ENCODE measurements at places on chromosomes 2 and 18.

DNA sequence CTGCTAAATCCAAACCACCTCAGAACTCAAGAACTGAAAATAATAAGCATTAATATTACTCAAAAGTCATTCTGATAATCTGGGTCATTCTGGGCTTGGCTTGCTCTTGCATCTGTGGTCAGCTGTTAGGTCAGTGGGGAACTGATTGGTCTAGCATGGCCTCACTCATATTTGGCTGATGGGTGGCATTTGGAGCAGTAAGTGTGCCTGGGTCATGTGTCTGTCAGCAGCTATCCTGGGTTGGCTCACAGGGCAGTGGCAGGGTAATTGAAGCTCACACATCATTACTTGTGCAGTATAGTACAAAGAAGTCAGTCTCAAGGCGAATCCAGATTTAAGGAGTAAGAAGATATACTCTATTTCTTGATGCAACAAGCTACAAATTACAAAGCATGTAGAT lies 9.6 kb downstream of the RPL37A start:
- DNase-seq = no peak

- no peak for DNase-seq
Measured at GRCh38 chr18:3478262-3478978, 28.4 kb downstream of the TGIF1 start.

DNA sequence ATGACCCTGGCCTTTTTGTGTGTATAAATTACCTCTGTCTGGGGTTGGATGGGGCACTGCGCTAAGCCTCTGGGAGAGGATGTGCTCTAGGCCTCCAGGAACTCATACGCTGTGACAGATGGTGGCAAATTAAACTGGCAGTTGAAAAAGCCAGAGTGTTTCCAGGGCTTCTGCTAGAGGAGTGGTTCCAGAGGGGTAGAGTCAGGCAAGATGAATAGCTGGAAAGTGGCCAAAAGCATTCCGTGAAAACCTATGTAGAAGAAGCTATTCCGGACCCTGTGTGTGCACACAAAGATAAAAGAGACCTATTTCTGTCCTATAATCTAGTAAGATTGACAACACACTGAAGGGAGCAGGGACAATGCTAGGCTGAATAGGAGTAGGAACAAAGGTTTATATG lies 84.8 kb downstream of the ACTR3 start:
- no peak for DNase-seq

DNA sequence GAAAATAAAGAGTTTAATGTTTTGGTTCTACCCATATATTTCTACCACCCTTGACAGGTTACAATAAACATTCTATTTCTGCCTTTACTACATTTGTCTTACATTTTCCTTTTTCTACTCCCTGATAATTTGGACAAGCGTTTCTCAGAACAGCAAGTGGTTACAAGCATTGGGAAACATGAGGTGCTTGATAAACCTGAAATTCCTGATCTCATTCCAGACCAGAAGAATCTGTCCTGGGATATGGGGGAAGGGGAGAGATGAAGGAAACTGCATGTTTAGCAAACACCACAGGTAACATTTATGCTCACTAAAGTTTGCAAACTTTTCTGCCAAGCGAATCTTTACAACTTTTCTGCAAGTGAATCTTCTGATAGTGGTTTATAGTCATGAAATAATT lies 28.3 kb upstream of the DSC1 start:
- DNase-seq = no peak

DNA sequence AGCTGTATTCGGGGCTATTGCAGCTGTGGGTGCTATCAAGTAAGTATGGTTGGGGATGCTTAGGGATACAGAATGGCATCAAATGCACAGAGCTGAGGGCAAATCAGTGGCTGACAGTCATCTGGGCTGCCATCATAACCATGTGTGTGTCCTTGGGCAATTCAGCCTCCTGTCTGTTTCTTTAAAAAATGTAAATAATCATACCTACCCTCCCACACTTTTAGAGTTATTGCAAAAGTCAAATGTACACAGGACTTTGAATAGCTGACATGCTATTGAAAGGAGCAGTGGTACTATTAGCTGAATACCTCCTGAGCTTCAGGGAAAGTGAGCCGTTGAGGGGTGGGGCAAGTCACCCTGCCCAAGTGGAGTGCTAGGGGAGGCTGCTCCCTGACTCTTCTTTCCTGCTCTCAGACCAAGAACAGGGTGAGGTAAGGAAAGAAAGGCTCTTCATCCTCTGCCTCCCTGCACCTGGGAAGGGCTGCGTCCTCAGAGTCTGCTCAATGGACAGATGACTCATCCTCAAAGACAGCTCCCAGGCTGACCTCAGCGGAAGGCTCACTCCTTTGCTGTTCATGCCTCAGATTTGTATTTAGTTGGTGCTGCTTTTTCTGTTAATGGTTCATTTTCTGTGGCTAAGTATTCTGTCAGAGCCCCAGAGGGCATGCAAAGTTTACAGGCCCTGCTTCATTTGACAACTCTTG lies 54.9 kb upstream of the BZW1 start:
- no peak for DNase-seq

DNA sequence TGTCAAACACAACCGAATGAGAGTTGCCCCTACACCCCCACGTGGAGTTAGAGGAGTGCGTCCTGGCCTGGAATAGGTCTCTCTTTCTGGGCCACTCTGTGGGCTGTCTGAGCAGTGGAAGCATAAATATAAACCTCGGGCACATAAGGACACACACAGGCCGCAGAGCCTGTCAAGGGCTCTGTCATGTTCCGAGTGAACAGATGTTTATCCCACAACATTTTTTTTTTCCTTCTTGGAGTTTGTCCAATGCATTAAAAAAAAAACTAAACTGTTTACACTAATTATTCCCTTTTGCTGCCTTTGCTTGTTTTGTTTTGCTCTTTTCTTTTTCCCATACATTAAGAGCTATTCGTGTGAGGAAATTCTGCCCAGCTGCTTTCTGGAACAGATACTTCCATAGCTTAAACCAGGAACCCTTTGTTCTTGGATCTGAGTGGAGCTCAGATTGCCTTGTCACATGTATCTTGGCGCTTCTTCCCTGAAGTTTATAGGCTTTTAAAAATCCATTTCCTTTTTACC lies 228.3 kb upstream of the FOSL2 start:
- DNase-seq = no peak

DNA sequence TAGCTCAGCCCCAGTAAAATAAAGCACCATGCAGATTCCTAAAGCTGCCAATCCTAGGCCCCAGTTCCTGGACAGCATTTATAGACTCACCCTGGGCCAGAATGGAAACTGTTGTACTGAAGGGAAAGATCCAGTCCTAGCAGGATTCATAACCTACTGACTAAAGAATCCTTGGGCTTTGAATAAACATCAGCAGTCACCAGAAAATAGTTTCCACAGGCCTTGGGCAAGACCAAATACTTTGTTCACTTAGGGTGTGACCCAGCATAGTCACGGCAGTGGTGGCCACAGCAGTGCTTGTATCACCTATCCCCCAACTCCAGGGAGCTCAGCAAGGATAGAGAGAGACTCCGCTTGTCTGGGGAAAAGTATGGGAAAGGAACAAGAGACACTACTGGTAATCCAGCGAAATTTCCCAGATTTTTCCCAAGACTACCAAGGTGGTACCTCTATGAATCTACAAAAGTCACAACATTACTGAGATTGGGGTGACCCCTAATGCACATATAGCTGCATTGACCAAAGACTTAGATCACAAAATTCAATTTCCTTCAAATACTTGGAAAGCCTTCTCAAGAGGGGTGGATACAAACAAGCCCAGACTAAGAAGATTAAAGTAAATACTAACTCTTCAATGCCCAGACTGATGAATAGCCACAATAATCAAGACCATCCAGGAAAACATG lies 748.1 kb upstream of the LRATD1 start:
- no peak for DNase-seq

DNA sequence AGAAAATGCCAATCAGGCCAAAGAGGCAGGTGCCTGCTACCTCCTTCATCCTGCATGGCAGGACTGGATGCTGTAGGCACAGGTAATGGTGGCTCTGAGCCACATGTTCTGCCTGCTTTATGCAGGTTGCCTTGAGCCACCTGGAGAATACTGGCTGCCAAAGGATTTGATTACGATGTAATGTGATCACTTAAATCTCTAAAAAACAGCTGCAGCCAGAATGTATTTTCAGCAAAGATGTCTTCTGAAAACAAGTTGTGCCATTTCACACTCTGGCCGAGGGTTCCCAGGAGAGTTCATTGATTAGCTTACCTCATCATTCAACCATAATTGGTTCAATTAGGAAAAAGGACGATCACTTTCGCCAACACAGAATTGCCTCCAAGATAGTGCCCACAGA lies 17.9 kb upstream of the MSGN1 start:
- DNase-seq = no peak

GRCh38 chr18:8496186-8496585 lies 113.1 kb upstream of the RAB12 start:
- DNase-seq = no peak

DNA sequence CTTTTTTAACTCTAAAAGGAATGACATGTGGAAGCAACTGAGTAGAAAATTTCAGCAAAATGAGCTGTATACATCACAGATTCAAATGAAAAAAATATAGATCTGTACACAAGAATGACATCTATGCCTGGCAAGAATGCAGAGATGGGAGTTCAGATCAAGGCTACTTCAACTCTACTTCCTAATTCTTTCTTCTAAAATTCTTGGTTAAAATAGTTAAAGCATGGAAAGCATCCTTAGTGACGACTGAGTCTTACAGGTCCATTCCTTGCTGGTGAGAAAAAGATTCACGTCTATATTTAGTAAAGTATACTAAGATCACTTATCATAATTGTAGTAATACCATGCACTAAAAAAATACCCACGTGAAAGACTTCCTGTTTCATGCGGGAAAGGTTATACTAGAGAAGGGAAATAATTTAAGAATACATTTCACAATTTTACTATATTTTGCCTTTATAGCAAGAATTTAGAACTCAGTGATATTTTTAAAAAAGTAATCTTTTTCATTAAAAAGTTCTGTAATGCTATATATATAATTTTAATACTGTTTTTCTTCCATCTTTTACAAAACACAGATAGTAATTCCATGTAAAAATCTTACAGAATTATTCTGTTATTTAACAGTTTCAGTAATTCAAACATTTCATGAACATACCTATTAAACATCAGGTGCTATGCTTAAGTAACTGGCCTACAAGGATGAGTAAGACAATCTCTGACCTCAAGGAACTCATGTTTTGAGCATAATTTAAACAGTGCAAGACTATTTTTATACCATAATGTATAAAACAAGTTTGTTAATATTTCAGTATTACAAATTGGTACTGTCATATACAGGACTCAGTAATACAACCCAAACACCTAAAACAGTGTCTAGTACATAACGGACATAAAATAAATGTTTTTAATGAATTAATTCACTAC lies 159.6 kb downstream of the BAZ2B start:
- no peak for DNase-seq

DNA sequence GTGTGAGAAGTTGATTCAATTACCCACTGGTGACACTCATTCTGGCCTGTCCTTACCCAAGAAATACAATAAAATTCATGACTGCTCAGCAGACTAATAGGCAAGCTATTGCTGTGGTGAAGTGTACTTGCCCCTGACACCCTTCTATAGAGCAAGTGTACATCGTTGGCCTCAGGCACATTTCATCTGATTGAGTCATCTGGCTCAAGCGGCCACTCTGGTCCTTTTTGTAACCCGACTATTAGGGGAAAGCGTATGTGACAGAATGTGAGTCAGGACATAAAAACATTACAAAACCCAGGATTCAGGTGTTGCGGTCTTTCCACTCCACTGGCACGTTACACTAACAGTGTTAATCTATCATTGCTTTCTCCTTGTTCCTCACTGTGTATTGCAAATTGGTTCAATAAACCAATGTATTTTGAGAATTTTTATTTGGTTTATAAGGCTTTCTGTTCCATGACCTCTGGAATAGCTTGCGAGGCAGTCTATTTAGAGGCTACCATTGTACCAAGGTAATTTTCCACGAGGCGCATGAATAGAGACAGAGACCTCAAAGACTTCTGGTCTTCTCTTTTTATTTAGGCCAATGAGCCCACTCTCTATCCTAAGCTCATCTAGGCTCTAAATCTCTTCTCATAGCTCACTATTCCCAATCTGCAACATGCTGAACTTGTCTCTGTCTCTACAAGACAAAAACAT lies 10.2 kb upstream of the TTC32 start:
- DNase-seq = no peak

- no peak for DNase-seq
Measured at GRCh38 chr2:218743068-218743467, 32.4 kb downstream of the TTLL4 start.

GRCh38 chr18:7000484-7001096 lies 117.0 kb downstream of the LAMA1 start:
- DNase-seq = no peak

DNA sequence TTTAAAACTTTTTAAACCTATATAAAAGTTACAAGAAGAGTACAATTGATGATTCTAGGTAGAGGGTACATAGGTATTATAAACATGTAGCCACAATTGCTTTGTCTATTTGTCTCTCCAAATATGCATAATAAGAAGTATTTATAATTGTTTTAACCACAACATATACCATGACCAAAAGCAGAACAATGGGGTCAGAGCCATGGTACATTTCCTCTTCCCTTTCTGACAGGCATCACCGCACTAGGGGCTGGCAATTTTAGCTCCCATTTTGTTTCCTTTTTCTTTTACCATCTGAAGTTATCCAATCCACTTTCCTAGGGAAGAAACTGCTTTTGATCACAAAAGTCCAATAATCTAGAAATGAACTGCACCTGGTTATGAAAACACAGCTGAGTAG lies 49.3 kb downstream of the TMX3 start:
- DNase-seq = no peak

DNA sequence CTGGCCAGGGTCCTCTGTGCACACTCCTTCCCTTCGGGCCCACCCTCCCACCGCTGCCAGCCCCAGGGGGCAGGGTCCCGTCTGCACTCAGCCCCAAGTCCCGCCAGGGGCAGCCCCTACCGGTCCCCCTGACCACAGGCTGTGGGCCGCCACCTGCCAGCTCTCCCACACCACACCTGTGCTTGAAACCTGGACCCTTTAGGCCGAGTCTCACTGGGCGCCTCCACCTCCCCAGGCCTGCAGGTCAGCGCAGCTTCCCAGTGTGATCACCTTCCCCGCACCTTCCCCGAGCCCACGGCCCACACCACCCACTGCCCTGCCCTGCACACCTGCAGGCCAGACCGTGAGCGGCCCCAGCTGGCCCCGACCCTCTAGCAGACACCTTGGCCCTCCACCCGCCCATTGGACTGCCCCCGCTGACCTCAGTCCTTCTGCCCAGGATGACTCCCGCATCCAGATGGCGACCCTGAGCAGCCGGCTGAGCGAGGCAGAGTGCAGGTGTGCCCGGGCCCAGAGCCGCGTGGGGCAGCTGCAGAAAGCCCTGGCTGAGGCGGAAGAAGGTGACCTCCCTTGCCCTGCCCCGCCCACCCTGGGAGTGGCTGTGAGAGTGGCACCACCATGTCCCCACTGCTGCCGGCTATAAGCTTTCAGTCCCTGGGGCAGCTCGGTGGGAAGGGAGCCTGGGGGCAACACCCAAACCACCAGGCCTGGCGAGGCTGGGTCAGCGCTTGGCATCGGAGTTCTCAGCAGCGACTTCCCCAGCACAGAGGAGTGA lies 31.3 kb upstream of the SNED1 start:
- no peak for DNase-seq

GRCh38 chr18:34880882-34881834 lies 160.1 kb upstream of the MAPRE2 start:
- no peak for DNase-seq

All from T-cell (primary cell).